ENCODE measurements at places on chromosomes 1 and 21.

DNA sequence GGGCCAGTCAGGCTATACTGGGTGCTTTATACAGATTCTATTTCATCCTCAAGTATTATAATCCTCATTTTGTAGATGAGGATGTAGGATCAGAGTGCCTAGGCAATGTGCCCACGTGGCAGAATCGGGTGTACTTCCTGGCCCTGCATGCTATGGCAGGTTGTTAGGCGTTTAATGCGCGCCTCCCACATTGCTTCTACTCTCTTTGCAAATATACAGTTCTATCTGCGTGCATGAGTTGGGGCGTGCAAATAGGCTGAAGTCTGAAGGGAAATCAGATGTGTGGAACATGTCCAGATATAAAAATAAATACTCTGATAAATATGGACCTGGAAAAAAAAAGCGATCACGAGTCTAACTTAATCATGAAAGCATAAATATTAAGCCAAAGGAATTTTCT is 194.7 kb upstream of the FMN2 start:
- DNase-seq = no peak

DNA sequence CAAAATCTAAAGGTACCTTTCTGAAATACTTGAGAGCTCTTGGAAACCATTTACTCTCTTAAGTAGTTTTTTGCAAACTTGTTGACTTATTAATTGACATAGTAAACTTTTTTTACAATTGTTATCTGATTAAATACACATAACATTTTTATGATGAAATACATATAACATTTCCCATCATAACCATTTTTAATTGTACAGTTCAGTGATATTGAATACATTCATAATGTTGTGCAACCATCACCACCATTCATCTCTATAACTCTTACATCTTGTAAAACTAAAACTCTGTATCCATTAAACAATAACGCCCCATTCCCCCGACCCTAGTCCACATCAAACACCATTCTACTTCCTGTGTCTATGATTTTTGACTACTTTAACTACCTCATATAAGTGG is 95.7 kb upstream of the ZNF648 start:
- DNase-seq = no peak

GRCh38 chr1:28256197-28256827 is 3.0 kb upstream of the SESN2 start:
- DNase-seq = no peak

DNA sequence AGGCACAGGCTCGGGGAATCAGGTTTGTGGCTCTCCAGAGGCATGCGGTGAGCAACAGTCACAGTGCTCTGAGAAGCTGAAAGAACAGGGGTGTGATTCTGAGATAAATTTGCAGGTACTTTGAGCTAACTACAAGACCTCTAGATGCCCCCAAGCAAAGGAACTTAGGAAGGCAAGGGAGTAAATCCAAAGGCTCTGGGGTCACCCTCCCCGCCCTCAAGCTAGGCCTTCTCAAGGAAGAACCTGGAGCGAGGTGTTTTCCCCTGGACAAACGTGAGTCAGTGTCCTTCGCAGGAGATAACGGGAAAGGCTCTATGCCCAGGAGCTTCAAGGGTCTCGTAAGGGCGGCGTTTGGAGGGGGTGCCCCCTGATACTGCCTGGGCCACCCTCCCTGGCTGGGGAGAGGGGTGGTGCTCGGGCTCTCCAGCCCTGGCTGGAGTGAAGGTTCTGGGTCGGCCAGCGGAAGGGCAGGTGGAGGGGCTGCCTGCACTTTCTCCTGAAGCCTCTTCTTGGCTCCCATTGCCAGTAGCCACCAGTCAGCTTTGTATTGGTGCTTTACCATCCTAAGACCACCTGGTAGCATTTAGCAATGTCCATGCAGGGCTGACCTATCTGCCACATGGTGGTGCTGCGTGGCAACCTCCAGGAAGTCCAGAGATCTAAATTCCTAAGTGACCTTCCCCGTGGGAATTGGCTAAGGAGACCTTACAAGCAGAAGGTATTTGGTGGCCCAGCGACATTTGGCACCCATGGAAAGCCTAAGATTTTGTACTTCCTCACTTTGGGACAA is 44.0 kb downstream of the GPR161 start:
- no peak for DNase-seq

DNA sequence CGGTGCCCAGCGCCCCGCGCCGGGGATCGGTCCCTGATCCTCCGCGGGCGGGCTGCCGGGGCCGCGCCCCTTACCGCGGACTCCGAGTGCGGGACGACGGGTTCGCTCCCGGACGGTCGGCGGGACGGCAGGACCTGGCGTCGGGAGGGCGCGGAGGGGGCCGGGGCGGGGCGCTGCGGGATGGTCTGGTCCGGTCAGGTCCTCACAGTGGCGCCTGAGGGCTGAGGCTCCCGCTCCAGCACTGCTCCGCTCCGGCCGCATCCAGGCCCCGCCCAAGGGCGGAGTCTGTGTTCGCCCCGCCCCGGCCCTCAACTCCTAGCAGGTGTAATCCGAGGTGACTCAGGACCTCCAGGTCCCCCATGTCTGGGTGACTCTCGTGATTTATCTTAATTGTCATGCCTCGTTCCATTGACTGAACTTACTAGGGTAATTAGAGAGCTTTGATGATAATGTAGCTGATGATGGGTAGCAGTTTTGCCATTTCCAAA is at the start of gene RAB3B:
Gene RAB3B (minus strand): TSS at position 223 of the 488 bp plus-strand sequence. CDS start 13,583 bp downstream, outside the sequence.
- DNase-seq = peak; percentile 92

Measured in NCI-H187 (cell line).